ENCODE measurements at places on chromosomes 6 and 20.

DNA sequence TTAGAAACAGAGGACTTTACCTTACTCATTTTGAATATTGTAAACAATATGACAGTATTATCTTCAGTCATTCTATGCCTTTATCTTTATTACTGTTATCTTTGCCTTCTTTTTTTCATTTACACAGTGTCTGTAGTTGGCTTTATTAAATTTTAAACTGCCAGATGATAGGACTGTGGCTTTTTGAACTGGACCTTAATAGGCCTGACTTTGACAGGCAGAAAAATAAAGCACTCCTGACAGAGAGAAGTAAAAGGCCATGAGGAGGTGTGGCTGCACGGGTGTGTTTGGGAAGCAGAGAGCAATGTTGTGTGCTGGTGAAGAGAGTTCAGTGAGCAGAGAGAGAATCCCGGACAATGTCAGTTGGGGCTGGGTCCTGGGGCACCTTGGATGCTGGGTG, 7.8 kb downstream of the TRIM40 start:
- DNase-seq = no peak

DNA sequence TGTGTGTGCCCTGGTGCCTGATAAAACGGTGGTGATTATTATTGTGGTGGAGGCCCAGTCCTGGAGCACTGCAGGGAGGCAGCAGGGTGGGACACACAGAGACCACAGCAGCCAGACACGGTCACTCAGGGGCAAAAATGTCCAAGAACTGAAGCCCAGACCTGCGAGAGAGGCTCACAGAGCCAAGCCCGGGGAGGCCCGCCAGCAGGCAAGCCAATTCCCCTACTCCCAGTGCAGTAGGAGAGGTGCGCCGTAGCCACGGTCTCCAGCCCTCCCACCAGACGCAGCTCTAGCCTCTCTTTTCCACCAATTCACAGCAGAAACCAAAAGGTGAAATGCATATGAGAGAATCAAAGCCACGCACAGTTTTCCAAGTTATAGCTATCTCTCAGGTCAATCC, 179.4 kb upstream of the TAB2 start:
- no peak for DNase-seq

- no peak for DNase-seq
These were observed 366.1 kb downstream of the NRN1 start for GRCh38 chr6:5640614-5641013.

DNA sequence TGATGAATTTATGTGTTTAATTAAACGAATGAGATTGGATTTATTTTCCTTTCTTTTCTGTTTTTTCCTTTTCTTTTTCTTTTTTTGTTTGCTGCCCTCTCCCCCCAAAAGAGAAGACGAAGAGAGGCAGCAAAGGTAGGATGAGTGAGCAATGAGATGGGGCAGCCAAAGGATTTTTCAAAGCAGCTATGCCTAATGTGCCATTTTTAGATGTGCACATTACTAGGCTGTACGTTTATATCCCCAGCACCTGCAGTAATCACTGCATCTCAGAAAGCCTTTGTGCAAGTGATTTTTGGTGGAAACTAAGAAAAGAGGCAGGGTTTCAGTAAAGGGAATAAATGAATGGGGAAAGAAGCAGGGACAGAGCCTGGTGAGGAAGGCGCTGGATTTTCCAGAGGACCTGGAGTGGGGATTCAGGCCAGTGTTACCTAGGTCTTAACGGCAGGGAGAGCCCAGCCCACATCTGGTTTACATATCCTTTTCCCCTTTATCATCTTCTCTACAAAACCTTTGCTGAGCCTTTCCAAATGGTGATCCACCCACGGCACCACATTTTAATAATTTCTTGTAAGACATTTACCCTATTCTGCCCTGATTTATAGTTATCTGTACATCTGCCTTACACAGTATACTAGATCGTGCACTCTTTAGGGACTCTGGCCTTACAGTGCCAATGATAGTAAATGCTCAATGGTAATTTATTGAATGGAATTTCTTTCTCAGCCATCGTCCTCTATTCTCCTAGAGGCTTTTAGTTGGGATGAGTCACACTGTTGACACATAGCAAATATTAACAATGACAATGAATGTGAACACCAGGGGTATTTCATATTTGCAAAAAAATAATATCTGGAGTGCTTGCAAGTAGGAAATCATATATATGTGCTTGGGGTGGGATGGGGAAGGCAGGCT, 38.3 kb upstream of the ATXN1 start:
- DNase-seq = no peak

DNA sequence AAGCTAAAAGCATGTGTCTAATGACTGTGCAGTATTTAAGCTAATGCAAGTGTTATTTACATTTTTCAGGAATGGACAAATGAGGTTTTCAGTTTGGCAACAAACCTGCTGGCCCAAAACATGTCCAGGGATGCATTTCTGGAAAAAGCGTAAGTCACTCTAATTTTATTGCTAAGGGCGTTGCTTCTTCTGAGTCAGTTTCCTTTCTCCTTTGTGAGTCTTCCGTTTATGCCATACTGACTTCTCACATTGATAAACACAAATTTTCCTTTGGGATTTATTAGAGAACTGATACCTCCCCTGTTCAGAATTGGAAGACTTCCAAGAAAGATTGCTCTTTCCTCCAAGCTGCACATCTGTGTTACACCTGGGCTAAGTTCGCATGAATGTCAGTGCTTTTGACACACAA, 422.9 kb upstream of the PLCB4 start:
- no peak for DNase-seq

DNA sequence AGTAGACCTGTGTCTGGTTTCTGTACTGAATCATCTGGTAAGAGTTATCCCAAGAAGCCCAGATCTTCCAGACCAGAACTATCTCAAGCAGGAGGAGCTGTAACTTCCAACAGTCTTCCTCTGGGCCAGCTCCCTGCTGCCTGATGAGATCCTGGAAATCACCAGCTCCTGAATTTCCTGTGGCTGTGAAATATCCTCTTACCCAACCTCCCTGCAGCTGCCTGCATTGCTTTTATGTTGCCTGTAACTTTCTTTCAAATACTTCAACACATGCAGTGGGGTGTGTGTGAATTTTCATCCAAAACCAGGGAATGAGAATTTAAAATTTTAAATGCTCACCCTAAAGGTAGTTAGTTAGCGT, 160.5 kb upstream of the LAMP5 start:
- no peak for DNase-seq

DNA sequence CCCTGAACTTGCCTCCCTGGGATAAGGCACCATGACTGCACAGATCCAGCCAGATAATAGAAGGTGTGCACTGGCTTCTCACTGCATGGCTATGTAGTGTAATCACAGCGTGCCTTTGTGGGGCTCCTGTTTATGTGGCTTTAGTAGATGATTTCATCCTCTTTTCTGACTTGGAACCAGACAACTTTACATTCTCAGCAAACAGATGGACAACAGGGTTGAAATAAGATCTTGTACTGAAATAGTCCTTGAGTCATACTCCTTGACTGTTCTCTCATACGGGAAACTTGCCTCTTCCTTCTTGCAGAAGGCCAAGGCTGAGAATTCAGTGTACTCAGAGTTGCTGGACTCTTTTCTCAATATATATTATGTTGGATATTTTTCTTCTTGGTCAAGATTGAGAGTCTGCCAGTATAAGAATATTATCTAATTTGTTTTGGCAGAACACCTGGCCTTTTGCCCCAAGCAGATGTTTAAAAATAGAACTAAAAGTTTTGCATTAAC, 25.0 kb upstream of the RNF144B start:
- no peak for DNase-seq

- peak; percentile 62 for DNase-seq
These were observed 4.1 kb upstream of the ZNF512B start for GRCh38 chr20:63973636-63974401.

DNA sequence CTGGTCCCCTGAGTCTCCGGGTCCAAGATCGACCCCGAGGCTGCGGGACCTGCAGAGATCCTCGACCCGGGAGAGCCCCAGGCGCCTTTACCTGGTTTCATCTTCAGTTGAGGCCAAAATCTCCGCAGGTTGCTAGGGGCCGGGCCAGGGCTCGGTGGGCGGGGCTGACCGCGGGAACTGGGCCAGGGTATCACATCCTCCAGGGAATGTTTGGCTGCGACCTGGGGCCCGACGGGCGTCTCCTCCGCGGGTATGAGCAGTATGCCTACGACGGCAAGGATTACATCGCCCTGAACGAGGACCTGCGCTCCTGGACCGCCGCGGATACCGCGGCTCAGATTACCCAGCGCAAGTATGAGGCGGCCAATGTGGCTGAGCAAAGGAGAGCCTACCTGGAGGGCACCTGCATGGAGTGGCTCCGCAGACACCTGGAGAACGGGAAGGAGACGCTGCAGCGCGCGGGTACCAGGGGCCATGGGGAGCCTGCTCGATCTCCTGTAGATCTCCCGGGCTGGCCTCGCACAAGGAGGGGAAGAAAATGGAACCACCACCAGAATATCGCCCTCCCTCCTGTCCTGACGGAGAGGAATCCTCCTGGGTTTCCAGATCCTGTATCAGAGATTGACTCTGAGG, 53.8 kb upstream of the POLR1H start:
- no peak for DNase-seq

DNA sequence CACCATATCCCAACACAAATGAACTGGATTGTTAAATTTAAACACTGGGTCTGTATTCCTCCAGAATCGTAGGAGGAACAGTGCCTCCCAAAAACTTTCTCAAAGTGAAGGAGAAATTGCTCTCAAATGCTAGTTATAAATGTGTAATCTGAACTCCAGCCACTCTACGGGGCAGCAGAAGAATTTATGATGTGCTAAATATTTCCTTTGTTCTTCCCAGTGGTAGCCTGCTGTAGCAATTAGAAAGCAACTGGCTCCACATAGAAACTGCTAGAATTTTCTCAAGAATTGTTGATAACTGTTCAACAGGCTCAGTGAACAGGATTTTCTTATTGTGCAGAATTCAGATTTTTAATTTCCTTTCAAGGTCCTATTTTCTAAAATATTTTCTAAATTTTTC, 49.8 kb upstream of the EYA4 start:
- no peak for DNase-seq

DNA sequence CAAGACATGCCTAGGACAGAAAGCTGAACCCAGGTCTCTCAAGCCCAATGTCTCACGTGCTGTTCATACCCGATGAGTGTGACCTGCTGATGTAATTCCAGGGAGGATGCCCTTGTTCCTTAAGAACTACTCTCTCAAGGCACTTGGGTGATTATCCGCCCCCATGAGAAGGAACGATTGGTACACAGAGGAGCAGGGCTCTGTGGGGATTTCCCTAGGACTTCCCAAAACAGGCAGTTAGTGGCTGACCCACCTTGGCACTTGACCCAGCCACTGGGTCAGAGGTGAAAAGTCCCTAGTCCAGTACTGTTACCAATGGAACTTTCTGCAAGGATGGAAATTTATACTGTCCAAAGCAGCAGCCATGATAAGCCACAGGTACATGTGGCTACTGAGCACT, 9.2 kb upstream of the BPIFB6 start:
- DNase-seq = no peak

DNA sequence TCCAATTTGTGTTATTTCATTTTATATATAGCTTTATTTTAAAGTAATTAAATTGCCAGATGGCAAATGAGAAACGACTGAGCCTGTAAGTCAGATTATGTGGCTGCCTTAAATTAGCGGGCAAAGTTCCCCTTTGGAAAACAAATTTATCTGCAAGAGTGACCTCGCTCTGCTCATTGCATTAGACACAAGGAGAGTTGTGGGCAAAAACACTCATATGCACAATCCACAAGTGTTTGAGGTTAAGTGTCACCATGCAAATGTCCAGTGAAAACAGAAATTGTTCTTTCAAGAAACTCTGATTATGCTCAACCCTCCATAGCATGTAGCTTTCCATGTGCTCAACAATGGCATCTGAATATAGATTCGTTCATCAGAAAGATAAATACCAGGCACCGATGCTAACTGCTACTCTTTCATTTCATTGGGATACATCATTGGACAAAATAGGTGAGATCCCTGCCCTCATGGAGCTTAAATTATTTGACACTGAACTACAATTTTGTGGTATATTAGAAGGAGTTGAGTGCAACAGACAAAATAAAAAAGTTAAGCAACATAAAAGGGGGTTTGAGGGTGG, 1.7 kb upstream of the NHSL1 start:
- no peak for DNase-seq

- no peak for DNase-seq
These were observed 64.1 kb downstream of the KIZ start for GRCh38 chr20:21189761-21190523.

- no peak for DNase-seq
These were observed 56.7 kb downstream of the KIAA0319 start for GRCh38 chr6:24589334-24589733.

GRCh38 chr6:56727097-56727850, 84.6 kb upstream of the DST start:
- no peak for DNase-seq

DNA sequence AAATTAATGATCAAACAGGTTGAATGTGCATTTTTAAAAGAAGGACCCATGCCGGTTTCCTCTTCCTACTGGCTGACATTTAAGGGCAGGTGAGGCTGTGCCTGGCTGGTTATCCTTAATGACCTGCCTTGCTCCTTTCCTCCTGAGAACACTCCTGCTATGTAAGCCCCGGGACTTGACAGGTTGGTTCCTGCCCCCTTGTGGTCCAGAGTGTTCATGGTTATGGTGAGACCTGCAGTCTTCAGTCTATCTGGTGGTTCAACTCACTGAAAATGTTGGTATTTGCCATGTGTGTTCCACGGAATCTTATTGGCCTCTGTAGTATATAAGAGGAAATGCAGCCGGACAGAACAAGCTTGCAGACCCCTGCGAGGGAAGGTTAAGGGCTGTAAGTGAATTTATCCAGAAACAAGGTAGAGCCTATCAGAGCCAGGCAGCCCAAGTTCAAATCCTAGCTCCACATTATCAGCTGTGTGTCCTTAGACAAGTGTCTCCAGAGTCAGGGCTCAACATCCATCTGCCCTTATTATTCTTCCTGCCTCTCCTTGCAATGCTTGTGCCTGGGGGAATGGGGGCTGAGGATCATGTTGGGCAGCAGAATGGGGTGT, 5.2 kb upstream of the BPIFA3 start:
- DNase-seq = no peak

GRCh38 chr6:14723535-14724086, 522.3 kb upstream of the JARID2 start:
- DNase-seq = no peak

DNA sequence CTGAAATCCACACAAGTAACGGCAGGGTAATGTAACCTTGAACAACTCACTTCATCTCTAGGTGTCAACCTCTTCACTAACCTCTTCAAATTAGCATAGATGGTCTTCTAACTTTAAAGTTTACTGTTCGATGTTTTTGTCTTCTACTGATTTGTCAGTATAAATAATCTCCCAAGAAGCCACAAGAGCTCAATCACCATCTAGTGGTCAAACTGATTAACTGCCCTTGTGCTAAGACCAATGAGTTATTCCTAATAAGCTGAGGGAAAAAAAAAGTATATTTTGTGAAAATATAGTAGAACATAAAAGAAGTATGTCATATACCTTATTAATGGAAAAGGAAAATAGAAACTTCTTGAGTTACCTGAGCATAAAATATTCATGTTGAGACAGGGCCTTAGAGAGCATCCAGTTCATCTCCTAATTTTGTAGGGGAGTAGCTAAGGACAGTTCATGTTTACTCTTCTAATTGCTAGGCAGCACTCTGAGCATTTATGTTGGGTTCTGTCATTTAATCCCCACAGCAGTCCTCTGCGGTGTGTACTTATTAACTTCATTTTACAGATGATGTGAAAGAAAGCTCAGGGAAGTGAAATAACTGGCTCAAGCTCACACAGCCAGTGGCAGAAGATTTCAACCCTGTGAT, 317.1 kb downstream of the ESR1 start:
- DNase-seq = no peak

All from stimulated activated CD8-positive, alpha-beta memory T cell treated with anti-CD3 and anti-CD28 coated beads, Interleukin-7, amount 100 ng/mL, for 1 hour (primary cell).